ENCODE measurements at places on chromosomes 16 and 17.

- no peak for DNase-seq
Measured at GRCh38 chr16:4520913-4521312, 17.7 kb downstream of the CDIP1 start.

DNA sequence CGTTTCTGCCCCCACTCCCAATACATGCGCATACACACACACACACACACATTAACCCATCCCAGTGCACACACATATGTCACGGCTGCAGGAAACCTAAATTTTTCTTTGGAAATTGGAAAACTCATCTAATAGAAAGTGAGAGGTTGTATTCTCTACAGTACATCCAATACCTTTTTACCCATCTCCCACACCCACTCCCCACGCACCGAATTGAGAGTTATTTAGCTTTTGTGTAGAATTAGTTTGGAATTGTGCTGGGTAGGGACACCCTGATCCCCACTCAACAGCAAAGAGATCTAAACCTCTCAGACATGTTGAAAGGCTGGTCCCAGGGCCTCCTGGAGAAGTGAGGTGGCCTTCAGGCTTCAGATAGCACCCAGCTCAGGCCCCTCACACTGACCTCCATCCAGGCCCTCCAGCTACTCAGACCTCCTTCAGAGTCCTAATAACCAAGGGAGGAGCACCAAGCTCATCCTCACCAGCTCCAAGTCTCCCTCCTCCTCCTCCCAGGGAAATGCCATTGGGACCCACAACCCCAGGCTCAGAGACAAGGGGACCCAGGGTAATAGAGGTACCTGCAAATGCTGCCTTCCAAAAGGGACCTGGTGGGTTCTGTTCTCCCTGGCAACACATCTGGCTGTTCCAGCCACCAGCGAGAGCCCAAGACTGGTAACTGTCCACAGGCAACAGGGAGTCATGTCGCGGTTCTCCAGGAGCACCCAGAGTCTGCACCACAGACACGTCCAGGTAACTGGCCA, 955 bp downstream of the HOXB13 start:
- no peak for DNase-seq

DNA sequence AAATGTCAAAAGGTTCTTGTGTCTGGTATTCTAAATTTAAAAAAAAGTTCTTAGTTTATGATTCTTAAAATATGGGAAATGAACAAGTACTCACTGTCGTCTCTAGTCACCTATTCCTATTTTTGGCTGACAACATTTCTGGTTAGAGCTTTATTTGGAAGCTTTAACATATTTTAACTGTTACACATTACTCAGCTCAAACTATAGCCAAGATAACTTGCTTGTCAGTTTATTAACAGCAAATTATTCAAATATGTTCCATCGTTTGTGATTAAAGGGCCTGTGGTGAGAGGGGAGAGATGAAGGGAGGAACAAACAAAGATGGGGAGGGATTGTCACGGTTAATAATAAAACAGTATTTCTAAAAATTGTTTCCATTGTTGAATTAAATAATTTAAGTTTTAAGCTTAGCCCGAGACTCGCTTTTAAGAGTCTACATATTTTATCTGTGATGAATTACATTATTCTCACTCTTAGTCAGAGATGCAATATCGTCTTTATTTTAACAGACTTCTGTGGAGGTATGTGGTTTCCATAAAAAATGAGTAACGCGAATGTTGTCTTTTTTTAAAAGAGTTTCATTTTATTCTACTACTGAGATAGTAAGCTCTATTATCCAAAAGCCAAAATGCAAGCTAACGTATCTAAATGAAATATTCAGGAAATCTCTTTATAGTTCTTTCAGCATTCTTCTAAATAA, 321.9 kb upstream of the PMFBP1 start:
- no peak for DNase-seq

DNA sequence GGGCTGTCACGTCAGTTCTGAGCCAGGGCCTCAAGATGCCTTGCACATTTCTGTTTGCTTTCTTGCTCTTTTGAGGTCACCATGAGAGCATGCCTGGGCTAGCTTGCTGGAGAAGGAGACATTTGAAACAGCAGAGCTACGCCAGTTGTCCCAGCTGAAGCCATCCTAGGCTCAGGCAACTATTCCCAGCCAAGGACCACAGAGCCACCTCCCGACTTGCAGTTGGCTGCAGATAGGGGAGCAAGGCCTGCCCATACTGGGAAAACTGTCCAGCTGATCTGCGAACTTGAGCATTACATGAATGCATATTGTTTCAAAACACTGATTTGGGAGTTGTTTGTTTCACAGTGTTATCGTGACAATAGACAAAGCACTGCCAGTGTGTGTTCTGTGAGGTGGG, 340.8 kb downstream of the XYLT1 start:
- DNase-seq = no peak

- no peak for DNase-seq
Measured at GRCh38 chr16:11088074-11088730, 143.8 kb downstream of the CLEC16A start.

- DNase-seq = peak; percentile 22
Measured at GRCh38 chr17:61462719-61463315, 10.6 kb downstream of the TBX4 start.

- DNase-seq = no peak
Measured at GRCh38 chr16:68276223-68276622, 11.9 kb downstream of the SLC7A6 start.

GRCh38 chr16:53898993-53899392, 195.0 kb downstream of the FTO start:
- no peak for DNase-seq

- DNase-seq = no peak
Measured at GRCh38 chr16:82421851-82422250, 204.9 kb upstream of the CDH13 start.

DNA sequence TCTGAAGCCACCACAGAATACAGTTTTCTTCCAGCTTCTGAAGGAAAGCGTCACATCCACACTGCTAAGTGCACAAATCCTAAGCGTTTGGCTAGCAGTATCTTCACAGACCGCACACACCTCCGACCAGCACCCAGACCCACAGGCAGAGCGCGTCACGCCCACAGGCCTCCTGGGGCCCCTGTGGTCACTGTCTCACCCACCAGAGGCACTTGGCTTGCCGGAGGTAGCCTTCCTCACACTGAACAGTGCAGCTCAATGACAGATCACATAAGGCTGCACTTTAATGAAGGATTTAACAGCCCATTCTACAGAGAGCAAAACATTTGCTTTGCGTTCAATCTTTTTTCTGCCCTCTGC, 21.2 kb downstream of the SPHK1 start:
- DNase-seq = no peak

GRCh38 chr16:977081-977701, 4.4 kb upstream of the SOX8 start:
- DNase-seq = no peak

All from NCI-H1436 treated with DMSO at 0.1 percent for 48 hours (cell line).